Kidney (tissue), 22 donors: ENCODE measurements at places on chromosomes 1 and 21. TPM values are rescaled to one million over a fixed set of nuclear protein-coding genes. Genes with fewer than 3 reads are reported as not detected.

The AMY1B gene
- total RNA-seq, result not detected

- no peaks in the 10 kb centered on the region for H3K27me3 ChIP-seq
- no peak for DNase-seq
- H3K4me3 ChIP-seq, result no peak overlapping the region
- no peaks in the 10 kb centered on the region for H3K36me3 ChIP-seq
Measured at GRCh38 chr1:239590556-239590955, 204.2 kb downstream of the CHRM3 start.

The MSH4 gene
- total RNA-seq, result 0.41 TPM

GRCh38 chr1:23403038-23403336, 21.6 kb downstream of the TCEA3 start:
- H3K27me3 ChIP-seq, result no peaks in the 10 kb centered on the region
- H3K27ac ChIP-seq, result peak overlapping the region; percentile 68
- peaks cover 19% of the 10 kb centered on the region for H3K36me3 ChIP-seq
- H3K4me1 ChIP-seq, result no peaks in the 10 kb centered on the region
- no peak for DNase-seq
- H3K4me3 ChIP-seq, result no peak overlapping the region

The EPB41 gene
- total RNA-seq, result 38.8 TPM

The E2F2 gene
- total RNA-seq, result 0.50 TPM

DNA sequence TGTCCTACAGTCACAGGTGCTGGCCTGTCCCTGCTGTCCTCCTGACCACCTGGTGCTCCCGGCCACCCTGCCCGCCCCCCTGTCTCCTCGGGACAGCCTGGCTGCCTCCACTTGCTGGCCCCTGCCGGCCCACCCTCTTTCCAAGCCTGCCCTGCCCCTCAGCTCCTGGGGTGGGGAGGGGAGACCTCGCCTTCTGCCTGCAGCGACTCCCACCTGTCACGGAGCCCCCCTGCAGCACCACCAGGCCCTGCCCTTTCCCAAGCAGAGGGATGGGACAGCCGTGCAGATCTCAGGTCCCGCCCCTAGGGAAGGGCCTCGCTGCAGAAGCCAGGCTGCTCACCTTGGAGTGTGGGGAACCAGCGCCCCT, 7.5 kb downstream of the LRRC3 start:
- no peak overlapping the region for H3K4me3 ChIP-seq
- no peak overlapping the region for H3K27ac ChIP-seq
- H3K36me3 ChIP-seq, result no peaks in the 10 kb centered on the region
- no peaks in the 10 kb centered on the region for H3K4me1 ChIP-seq

The TTC24 gene
- 0.57 TPM for total RNA-seq

GRCh38 chr21:29914326-29914725, 25.5 kb downstream of the GRIK1 start:
- H3K27ac ChIP-seq, result no peak overlapping the region
- DNase-seq, result no peak
- H3K27me3 ChIP-seq, result no peaks in the 10 kb centered on the region
- H3K4me1 ChIP-seq, result no peaks in the 10 kb centered on the region

The RHBDL2 gene
- 2.1 TPM for total RNA-seq

GRCh38 chr1:239023732-239024360, 362.5 kb upstream of the CHRM3 start:
- H3K4me3 ChIP-seq, result no peak overlapping the region
- H3K27me3 ChIP-seq, result no peaks in the 10 kb centered on the region
- no peak for DNase-seq
- no peaks in the 10 kb centered on the region for H3K4me1 ChIP-seq

The FCRL4 gene
- total RNA-seq, result not detected

The MYBPH gene
- not detected for total RNA-seq

The TNN gene
- total RNA-seq, result not detected

The TPRG1L gene
- 37.1 TPM for total RNA-seq

DNA sequence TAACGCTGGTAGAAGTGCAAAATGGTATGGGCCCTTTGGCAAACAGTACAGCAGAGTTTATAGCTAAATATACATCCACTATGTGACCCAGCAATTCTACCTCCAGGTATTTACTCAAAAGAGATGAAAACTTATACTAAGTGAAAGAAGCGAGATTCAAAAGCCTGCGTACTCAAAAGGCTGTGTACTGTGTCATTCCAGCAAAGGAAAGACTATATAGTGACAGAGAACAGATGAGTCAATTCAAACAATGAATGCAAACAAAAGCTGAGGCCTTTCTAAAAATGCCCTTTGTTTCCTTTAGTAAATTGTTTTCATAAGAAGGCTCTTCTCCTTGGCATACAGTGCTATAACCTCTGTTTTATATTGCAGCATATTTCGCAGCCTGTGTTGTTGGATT, 268.8 kb upstream of the CSF3R start:
- no peaks in the 10 kb centered on the region for H3K4me1 ChIP-seq
- DNase-seq, result no peak
- H3K27ac ChIP-seq, result no peak overlapping the region
- H3K4me3 ChIP-seq, result no peak overlapping the region
- no peaks in the 10 kb centered on the region for H3K27me3 ChIP-seq

The GJB3 gene
- total RNA-seq, result 8.8 TPM

The OR6Y1 gene
- total RNA-seq, result not detected

The CLCN6 gene
- 26.0 TPM for total RNA-seq

The FCGR3A gene
- total RNA-seq, result 41.7 TPM

DNA sequence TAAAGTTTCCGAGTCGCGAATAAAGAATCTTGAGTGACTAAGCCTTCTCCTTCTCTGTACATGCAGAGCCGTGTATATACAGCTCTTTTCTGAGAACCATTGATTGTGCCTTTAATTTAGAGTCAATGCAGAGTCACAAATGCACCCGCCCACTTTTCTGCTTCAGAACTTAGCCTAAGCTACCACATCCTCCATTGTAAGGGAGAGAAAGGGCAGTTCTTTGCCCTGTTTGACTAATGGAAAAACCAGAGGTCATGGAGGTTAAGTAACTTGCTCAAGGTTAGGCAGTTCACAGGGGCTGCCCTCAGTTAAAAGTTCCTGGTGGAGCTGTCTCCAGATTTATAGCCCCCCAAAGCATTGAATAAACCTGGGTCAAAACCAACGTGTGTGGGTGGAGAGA, 139.6 kb downstream of the TOMM20 start:
- H3K4me3 ChIP-seq, result no peak overlapping the region
- peaks cover 39% of the 10 kb centered on the region for H3K4me1 ChIP-seq
- H3K36me3 ChIP-seq, result no peaks in the 10 kb centered on the region
- no peak for DNase-seq
- no peaks in the 10 kb centered on the region for H3K27me3 ChIP-seq

GRCh38 chr1:91912266-91912665, 26.3 kb upstream of the TGFBR3 start:
- no peaks in the 10 kb centered on the region for H3K4me1 ChIP-seq
- H3K27ac ChIP-seq, result no peak overlapping the region
- no peaks in the 10 kb centered on the region for H3K27me3 ChIP-seq

GRCh38 chr1:96641282-96641681, 80.3 kb upstream of the PTBP2 start:
- no peaks in the 10 kb centered on the region for H3K36me3 ChIP-seq
- DNase-seq, result no peak
- no peak overlapping the region for H3K27ac ChIP-seq
- H3K4me3 ChIP-seq, result no peak overlapping the region

GRCh38 chr1:101407505-101408211, 170.8 kb downstream of the S1PR1 start:
- no peak overlapping the region for H3K27ac ChIP-seq
- H3K4me3 ChIP-seq, result no peak overlapping the region
- no peaks in the 10 kb centered on the region for H3K36me3 ChIP-seq
- H3K27me3 ChIP-seq, result no peaks in the 10 kb centered on the region

- H3K36me3 ChIP-seq, result no peaks in the 10 kb centered on the region
- no peaks in the 10 kb centered on the region for H3K27me3 ChIP-seq
- H3K4me3 ChIP-seq, result no peak overlapping the region
- no peaks in the 10 kb centered on the region for H3K4me1 ChIP-seq
- DNase-seq, result no peak
Measured at GRCh38 chr1:145545055-145545454, 62.7 kb upstream of the GPR89A start.

- H3K4me3 ChIP-seq, result no peak overlapping the region
- H3K27ac ChIP-seq, result no peak overlapping the region
- no peaks in the 10 kb centered on the region for H3K36me3 ChIP-seq
- no peaks in the 10 kb centered on the region for H3K4me1 ChIP-seq
Measured at GRCh38 chr1:157798211-157798610, 21.3 kb upstream of the FCRL2 start.

DNA sequence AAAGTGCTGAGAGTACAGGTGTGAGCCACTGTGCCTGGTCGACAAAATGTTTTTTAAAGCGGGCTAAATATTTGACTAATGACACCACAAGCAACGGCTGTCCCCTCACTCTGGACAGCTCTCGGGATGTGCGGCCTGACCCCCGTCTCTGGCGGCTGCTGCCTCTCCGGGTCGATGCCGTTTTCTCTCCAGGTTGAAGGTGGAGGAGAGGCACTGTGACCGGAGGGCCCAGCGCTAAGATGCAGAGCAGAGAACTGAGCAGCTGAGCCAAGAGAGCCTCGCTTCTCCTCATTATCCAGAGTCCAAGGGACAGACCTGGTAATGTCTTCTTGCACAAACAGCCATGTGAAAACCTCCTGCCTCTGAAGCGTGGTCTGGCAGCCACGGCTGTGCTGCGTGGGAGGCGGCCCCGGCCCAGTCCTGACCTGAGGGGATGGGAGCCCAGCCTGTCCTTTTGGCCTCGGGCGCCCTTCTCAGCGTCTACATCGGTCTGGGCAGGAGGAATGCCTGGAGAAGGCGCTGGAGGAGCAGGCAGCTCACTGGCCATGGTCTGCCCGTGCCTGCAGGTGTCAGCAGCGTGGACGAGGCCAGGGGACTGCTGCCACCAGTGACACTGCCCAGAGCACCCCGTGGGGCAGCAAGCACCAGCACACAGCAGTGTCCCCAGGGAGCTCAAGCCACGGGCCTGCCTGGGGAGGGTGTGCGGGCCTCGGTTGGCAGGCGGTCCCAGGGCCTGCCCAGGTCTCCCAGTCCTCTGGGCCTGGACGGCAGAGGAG, 10.3 kb downstream of the MORN1 start:
- H3K27ac ChIP-seq, result no peak overlapping the region
- no peaks in the 10 kb centered on the region for H3K4me1 ChIP-seq
- DNase-seq, result peak; percentile 17
- no peaks in the 10 kb centered on the region for H3K36me3 ChIP-seq
- H3K27me3 ChIP-seq, result no peaks in the 10 kb centered on the region

DNA sequence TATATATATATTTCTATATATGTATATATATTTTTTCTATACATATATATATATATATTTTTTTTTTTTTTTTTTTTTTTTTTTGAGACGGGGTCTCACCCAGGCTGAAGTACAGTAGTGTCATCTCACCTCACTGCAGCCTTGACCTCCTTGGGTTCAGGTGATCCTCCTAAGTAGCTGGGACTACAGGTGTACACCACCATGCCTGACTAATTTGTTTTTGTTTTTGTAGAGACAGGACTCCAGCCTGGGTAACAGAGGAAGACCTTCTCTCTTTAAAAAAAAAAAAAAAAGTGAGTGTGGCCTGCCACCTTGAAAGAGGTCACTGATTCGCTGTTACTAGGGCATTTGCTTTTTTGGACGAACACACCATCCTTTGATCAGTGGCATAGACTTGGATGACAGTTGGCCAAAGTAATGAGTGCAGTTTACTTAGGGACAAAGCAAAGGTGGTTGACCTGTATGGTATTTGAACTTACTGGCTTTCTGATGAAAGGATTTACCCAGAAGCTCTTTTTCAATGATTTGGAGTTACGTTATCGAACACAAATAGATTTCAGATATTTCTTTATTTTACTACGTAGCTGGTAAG, 10.8 kb downstream of the SLC25A33 start:
- H3K27me3 ChIP-seq, result no peaks in the 10 kb centered on the region
- DNase-seq, result no peak
- no peaks in the 10 kb centered on the region for H3K36me3 ChIP-seq
- H3K4me3 ChIP-seq, result no peak overlapping the region

- H3K4me1 ChIP-seq, result no peaks in the 10 kb centered on the region
- H3K27ac ChIP-seq, result no peak overlapping the region
- DNase-seq, result peak; percentile 53
- H3K4me3 ChIP-seq, result no peak overlapping the region
- no peaks in the 10 kb centered on the region for H3K36me3 ChIP-seq
Measured at GRCh38 chr1:36115200-36115669, 9.8 kb downstream of the COL8A2 start.

DNA sequence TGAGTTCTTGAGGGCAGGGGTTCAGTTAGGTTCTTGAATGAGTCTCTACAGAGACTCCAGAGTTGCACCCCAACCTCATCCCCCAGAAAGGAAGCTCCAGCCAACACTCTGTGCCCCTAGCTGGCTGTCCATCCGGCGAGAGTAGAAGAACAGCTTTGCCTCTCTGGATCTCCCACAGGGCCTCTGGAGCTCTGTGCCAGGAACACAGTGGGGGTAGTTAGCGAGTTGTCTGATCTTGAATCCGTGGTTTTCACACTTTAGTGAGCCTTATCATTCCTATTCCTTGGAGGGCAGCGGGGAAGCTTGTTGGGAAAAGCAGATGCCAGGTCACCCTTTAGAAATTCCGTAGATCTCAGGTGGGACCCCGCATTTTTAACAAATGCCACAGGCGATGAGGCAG, 45.0 kb downstream of the STUM start:
- no peaks in the 10 kb centered on the region for H3K4me1 ChIP-seq
- H3K27ac ChIP-seq, result no peak overlapping the region
- DNase-seq, result no peak
- no peak overlapping the region for H3K4me3 ChIP-seq
- H3K27me3 ChIP-seq, result no peaks in the 10 kb centered on the region

The SHISA4 gene
- total RNA-seq, result 10.4 TPM
